Stimulated activated CD8-positive, alpha-beta memory T cell treated with anti-CD3 and anti-CD28 coated beads, Interleukin-7, amount 100 ng/mL, for 1 hour (primary cell): ENCODE measurements at places on chromosomes 7 and 10.

GRCh38 chr10:100969187-100970075 lies at the start of gene SEMA4G:
TSS of gene SEMA4G (plus strand) at chr10:100969504. CDS start at chr10:100972913, 3,409 bp downstream.
- peak; percentile 6 for DNase-seq

DNA sequence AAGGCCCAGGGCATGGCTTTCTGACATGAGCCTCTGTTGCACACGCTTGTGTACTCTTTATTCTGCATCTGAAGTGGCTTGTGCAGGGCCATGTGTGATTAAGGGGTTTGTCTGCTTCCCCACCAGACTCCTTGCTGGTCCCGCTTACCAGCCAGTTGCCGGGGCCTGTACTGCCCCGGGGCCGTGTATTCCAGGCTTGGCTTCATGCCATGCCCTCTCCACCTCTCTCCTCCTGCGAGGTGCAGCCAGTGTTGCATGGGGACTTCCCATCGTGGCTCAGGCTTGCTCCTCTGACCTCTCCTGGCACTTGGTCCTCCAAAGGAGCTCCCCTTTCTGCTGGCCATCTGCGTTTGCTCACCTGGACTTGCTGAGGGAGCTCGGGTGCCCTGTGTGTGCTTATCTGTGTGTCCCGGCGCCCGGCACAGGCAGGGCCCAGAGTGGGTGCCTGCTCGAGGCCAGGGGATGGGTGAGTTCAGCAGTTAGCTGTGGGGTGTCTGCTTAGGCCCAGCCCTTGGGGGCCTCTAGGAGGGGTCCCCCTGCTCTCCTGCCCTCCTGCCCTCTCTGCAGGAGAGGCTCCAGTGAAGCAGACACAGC lies 11.0 kb upstream of the C10orf143 start:
- DNase-seq: no peak

DNA sequence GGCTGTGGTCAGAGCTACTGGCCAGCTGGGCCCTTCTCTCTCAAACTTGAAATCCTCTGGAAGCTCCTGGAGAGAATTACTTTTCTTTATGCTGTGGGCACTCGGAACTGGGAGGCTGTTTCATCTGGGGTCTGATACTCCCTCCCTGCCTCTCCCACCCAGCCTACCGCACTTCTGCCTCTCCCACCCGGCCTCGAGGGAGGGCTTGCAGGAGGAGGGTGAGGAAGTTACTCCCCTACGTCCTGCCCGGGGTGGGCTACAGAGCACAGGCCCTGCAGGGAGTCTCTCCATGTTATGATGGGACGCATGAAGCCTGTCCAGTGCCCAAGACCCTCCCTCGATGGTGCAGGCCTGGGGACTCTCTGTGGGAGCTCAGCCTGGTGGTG lies 584.6 kb upstream of the MKI67 start:
- DNase-seq: no peak

DNA sequence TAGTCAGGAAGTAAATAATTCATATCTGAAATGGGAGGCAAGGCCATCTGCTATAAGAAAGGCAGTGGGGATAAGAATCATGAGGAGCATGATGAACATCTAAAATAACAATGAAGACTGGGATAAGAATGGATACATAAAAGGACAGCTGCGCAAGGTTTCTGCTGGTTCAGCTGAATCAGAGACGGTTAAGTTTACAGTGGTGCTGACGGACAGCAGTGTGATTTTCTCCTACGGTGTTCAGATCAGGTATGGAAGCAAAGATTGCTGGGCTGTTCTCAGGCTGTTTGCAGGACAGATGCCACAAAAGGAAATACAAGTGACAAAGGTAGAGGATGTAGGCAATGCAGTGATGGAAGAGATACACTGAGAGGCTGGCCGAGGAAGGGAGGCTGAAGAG lies 8.4 kb downstream of the CYCS start:
- DNase-seq: no peak

- DNase-seq: no peak
These were observed 872 bp downstream of the FAM131B start for GRCh38 chr7:143361552-143362130.

DNA sequence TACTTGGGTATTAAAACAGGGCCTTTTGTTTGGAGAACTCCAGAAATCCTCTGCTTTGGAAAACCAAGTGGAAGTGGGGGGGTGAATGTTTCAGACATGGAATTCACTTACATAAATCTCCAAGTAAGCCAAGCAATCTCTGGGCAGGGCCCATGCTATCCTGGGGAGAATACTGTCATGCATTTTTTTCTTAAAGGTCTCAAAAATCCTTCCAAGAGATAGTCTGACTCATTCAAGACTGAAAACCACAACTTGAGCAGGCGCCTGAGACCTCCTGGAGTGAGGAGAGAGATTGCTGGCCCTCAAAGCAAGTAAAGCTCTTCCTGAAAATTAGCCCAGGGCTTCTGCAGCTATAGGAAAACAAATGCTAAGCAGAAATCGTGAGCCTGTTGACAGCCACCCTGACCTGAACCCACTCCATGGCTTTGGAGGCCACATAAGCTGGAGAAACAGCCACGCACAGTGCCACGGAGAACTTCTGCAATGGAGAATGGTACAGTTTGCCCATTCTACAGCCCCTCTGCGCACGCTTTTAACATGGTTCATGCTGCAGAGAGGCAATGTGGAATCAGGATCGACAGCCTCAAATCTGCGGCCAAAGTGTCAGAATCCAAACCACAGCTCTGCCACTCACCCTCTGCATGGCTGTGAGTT lies 203.1 kb upstream of the AUTS2 start:
- no peak for DNase-seq

DNA sequence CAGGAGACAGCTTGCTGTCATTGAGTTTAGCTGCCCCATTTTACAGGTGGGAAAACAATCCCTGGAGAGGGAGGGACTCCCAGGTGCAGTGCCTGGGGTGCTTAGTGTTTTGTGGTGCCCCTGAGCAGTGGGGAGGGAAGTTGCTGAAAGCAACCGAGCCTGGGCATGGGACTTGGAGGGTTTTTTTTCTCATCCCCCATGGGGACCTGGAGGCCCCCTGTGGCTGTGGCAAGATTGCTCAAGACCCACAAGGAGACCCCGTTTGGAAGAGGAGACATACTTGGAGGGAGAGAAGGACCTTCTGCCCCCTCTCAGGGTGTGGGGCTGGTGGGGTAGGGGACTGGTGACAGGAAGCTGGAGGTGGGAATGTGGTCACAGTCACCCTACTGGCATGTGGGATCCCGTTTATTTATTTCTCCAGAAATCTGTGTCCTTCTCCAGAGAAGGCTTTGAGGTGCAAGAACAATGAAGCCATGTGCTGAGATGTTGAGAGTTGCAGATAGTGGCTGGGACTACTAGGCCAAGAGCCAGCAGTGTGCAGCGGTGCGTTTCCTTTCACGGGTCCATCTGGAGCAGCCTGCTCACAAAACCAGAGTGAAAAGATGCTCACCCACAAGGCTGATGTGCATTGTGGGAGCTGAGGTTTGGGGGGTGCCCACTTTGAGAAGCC lies 21.5 kb downstream of the ZMIZ1 start:
- DNase-seq: no peak

DNA sequence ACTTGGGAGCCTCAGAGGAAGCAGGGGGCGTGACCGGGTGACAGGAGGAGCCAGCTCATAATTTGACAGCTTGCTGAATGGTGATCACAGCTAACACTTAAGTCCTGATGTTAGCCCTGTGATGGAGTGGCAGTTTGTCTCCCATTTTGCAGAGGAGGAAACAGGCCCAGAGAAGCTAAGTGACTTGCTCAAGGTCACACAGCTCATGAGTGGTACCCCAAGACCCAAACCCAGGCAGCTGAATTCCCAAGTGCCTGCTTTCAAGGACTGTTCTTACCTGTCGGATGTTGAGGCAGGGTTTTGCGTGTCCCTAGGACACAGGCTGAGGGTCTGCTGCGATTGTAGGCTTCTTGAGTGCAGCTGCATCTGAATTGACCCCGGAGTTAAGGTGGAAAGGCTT lies 51.7 kb downstream of the PALD1 start:
- DNase-seq: no peak

DNA sequence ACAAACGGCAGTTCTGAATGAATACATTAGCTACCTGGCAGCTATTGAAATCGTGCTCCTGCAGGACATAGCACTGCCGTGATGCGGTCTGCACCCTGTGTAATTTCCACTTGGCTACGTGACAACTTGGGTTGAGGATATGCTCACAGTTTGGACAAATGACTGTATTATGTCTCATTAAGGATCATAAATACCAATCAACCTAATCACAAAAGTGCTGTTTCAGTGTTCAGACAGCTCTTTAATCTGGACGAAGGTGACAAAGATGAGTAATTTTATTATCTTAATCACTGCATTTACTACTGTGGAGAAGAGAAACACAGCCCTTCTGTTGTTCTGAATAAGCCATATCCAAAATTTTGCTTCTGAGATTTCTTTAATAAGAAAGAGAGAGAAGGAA lies 210.8 kb upstream of the PFKP start:
- no peak for DNase-seq

DNA sequence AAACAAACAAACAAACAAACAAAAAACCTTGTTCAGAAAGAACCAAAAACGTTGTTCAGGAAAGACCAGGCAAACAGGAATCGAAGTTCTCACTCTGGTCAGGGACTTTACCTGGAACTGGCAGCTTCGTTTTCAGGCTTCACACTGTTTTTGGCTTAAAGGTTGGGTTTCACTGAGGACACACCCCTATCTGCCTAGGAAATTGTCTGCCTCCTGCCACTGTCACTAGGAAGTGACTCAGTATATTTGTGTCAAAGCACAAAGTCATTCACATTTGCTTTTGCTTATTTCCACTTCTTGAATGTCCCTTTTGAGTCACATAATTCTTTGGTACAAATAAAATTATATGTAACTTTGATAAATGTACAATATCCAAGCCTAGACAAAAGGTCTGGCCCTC lies 37.9 kb downstream of the PNLIPRP3 start:
- DNase-seq: no peak

DNA sequence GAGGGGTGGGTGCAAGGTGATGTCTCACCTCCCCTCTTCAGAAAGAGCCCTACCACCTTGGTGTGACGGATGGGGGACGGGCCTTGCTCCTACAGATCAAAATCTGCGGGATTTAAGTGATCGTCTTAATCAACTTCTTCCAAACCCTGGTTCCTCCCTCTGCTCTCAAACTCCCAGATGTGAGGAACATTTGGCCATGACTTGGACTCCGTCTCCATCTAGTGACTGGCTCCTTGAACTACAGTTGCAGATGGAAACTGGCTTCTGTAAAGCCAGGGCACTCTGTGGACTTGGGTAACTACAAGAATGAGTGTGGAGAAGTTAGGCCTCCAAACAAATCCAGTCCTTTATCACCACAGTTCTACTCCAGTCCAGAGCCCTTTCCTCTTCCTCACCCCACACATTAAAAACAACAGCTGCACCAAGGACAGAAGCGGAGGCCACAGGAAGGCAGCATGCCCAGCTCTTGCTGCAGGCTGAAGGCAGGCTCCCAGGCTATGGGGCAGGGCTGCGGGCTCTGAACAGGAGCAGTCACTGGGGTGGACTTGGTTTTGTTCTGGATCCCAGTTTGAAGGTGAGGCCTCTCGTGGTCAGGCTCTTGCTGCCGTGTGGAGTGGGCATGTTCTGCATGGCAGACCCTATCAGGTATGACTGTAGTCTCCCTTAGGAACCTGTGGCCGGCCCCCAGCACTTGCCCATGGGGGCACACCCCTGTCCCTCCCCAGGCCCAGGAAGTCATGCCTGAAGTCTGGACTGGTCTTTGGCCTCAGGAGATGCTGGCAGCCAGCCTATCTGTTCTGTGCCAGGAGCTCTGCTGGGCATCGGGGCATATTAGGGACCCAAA lies 79.4 kb downstream of the VWC2 start:
- no peak for DNase-seq

- DNase-seq: no peak
These were observed 488.8 kb downstream of the PLXNA4 start for GRCh38 chr7:132087421-132087820.

- no peak for DNase-seq
These were observed 75.4 kb downstream of the FGFR2 start for GRCh38 chr10:121522831-121523230.

DNA sequence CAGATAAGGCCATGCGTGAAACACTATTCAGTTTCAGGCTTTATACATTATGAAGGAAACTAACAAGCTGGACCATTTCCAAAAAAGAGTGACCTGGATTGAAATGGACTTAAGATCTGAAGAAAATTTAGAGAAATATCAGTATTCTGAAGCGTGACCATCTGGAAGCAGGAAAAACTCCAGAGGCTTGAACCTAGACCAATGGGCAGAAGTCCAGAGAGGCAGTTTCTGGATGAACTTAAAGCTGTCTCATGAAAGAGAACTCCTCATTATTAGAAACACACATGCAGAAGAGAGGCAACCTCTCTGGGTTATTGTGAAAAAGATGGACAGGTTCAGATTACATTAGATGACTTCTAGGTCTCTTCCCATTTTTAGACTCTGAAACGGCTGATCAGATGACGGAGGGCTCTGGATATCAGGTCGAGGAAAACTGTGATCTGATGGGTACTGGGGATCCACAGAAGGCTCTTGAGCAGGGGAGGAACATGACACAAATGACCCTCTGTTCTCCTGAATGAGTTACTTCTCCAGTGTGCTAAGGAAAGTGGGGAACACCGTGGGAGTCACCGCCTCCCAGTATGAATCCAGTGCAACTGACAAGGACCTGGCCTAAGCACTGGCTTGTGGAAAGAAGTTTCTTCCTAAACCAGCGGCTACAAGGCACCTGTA lies 116.5 kb downstream of the SPDYE5 start:
- no peak for DNase-seq
